Fibroblast of mammary gland (primary cell): ENCODE measurements at places on chromosomes 6 and 20.

GRCh38 chr6:32432050-32432450 is 7.6 kb upstream of the HLA-DRA start:
- peak; percentile 53 for DNase-seq

GRCh38 chr6:51901766-51902764 is 185.3 kb downstream of the PKHD1 start:
- no peak for DNase-seq

- no peak for DNase-seq
Measured at GRCh38 chr6:15020119-15020770, 225.6 kb upstream of the JARID2 start.

GRCh38 chr20:46388201-46388836 is 18.1 kb downstream of the ELMO2 start:
- no peak for DNase-seq

DNA sequence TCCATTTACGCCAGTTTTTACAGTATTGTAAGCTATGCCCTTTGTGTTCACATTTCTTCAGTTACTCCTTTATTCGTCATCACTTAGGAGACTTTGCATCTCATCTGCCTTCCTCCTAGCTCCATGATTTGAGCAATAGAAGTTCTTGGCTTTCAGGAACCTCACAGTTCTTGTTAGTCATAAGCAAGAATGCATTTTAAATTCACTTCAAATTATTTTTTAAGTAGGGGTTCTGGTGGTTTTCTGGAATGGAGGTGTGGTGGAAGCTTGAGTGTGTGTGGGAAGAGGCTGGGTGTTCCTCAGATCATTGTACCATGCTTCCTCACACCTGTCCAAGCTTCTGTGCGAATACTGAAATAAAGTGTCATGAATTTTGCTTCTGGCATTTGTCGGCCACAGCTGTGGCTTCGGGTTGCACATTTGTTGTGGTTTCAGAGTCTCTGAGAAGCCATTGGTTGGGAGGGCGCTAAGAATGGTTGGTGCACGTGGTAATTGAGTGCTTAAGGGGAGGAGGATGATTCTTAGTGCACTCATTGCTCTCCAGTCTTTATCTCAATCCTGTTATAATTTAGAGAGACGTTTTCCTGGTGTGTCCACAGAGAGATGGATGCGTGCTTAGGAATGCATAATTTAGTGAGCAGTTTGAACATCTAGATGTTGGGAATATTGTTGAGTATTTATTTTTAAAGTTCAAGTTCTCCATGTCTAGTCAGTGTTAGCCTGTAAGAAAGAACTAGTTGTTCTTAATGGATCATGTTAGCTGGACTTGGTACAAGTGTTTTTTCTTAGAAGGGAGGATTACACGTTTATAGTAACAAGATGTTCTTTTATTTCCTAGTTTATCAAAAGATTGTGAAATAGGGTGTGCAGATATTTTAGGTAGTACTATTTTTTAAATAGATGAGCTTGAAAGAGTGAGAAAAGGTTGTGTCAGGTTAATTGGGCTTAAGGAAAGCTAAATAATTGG is 31.9 kb downstream of the FOXO3 start:
- DNase-seq = peak; percentile 94

DNA sequence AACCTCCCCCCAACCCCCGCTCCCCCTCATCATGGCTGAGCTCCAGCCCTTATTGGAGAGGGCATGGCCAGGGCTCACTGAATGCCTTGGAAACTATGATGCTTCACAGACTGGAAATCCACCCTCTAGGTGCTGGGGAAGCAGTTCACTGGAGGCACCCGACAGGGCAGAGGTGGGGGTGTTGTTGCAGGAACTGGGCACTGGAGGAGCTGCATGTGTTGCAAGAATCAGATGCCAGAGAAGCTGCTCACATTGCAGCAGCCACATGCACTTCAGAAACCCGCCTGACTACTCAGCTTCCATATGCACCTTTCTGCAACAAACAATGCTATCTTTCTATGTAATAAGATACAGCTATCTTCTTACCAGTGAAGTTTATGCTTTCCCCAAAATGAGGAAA is 7.9 kb upstream of the TBPL1 start:
- no peak for DNase-seq

DNA sequence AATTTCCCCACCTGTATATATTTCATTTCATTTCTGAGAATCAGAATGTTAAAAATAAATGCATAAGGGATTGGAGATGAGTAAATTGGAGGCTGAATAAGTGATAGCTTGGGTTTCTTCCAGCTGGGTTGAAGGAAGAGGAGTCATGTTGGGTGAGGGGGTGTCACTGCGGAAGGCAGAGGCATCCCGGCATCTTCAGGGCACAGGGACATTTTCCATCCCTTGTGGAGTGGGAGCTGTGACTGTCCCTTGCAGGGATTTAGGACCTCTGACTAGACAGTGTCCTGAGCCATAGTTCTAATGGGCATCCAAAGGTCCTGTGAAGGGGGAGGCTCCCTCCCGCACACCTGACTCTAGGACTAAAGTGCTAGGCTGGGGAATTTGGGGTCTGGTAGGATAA is 2.1 kb downstream of the MCHR2 start:
- DNase-seq = no peak

GRCh38 chr6:1380625-1381427 is 8.6 kb upstream of the FOXF2 start:
- no peak for DNase-seq

DNA sequence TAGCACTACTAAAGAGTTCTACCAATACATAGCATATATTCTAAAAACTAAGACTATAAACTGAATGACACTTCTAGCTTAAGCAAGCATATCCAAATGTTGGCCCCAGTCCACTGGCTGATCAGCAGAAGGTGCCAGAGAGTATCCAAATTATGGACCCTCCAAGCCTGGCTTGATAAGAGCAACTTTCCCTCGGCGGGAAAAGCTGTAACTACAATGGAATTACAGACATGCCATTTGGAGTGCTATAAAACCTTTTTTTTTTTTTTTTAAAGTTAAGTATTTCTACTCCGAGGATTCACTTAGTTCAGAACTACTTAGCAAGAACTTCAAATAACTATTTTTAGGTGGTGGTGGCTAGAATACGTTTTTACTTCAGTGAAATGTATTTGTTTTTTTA is 94.6 kb downstream of the EPB41L2 start:
- DNase-seq = no peak

GRCh38 chr6:16181439-16182297 is 52.8 kb downstream of the MYLIP start:
- DNase-seq = peak; percentile 4

DNA sequence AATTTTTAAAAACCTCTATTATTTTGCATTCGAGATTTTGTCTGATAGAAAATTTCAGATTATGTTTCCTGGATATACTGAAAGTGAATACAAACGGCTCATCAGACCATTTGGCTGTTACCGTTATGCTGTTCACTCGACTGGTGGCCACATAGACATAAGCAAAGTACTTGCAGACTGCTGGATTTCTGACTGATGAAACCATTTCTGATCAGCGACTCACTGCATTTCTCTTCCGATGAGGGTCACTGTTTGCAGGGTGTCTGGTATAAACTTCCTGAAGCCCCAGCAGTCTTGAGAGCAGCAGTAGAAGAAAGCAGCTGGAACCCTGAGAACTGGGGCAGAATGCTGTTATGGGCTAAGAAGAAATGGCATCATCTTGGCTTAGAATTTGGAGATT is 17.7 kb downstream of the SNX9 start:
- peak; percentile 66 for DNase-seq

GRCh38 chr6:71982389-71982788 is 96.0 kb downstream of the RIMS1 start:
- no peak for DNase-seq

GRCh38 chr6:108763931-108764579 is 84.2 kb upstream of the ARMC2 start:
- DNase-seq = no peak

DNA sequence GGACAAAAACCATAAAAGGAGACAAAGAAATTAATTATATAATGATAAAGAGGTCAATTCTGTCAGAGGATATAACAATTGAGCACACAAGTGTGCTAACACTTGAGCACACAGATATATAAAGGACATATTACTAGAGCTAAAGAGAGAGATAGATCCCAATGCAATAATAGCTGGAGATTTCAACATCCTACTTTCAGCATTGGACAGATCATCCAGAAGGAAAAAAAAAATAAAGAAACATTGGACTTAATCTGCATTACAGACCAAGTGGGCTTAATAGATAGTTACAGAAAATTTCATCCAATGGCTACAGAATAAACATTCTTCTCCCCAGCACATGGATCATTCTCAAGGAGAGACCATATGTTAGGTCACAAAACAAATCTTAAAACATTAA is 9.9 kb downstream of the VNN1 start:
- no peak for DNase-seq

DNA sequence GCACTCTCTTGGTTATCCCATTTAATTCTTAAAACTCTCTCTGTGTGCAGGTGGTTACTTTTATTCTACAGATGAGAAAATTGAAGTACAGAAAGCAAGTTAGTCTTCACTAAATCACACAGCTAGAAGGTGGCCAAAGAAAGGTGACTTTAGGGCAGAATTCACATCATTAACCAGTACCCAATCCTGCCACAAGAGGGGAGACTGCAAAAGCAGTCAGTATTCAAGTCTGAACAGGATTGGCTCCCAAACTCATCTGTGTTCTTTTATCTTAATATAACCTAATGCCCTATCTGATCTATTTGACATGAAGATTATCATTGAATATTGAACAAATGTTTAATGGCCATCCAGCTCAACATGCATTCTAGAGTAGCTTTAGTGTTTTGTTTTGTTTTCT is 225.3 kb upstream of the FAM83B start:
- no peak for DNase-seq

DNA sequence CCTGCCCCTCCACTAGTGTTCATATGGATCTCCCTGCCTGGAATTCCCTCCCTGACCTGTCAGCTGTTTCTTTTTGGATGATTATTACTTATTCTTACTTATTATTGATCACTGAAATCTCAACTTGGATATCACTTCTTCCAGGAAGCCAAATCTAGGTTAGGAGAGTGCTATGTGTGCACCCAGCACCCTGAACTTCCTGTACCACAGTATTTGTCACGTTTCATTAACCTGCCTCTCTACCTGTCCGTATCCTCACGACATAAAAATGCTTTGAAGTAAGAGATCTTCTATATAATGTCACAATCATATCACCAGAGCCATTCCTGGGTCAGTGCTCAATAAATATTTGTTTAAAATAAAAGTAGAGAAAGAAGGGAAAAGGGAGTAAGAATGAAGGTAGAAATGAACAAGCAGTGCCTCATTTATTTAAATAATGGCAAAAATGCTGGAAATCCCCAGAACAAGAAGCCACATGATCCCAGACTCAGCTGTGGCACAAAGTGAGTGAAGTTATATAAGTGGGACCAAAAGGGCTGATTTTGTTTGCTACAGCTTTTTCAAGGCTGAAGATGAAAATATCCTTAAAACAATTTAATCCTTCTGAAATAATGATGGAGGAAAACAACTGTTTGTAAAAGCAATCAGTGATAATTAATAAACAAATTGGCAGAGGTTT is 88.0 kb upstream of the MANEA start:
- no peak for DNase-seq

GRCh38 chr20:46128310-46129151 is 10.4 kb downstream of the CD40 start:
- no peak for DNase-seq

- no peak for DNase-seq
Measured at GRCh38 chr6:38806271-38806670, 91.2 kb downstream of the DNAH8 start.

GRCh38 chr6:22253955-22254655 is 42.7 kb downstream of the PRL start:
- DNase-seq = no peak

DNA sequence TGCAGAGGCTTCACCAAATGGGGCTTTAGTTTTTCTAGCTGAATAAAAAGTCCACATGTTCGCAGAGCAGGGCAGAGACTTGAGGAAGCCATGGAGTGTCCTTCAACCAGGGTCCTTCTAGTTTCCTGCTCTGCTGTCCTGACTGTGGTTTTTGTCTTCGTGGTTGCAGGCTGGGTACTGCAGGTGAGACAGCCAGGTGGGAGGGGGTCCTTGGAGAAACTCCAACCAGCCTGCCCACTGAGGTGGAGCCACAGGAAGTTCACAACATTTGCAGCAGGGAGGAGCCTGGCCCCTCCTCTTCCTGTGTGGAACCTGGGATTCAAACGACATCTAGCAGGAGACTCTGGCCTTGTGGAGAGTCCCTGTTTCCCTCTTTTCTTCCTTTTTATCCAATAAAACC is 68.8 kb upstream of the MYLIP start:
- no peak for DNase-seq

DNA sequence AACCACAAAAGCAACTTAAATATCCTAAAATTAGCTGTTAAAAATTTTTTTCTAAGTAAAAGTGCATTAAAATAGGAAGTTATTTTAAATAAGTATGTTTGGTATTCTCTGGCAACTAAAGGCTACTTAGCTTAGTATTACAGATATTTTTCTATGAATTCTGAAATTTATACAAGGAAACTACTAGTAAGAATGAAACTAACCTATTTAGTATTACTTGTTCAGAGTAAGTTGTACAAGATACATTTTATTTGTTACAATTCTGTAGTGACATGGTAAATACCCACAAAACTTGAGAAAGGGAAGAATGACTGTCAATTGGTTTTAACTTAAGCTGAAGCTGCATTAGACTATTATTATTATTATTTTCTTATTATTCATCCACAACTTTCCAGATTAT is 6.5 kb downstream of the PHIP start:
- DNase-seq = no peak

DNA sequence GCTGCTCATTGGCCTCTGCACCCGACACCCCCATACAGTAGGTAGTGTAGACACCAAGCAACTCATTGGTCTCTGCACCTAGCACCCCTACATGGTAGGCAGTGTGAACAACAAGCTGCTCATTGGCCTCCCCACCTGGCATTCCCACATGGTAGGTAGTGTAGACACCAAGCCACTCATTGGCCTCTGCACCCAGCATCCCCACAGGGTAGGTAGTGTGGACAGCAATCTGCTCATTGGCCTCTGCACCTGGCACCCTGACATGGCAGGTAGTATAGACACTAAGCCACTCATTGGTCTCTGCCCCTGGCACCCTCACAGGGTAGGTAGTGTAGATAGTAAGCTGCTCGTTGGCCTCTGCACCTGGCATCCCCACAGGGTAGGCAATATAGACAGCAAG is 226.0 kb downstream of the SLC24A3 start:
- DNase-seq = no peak

- peak; percentile 89 for DNase-seq
Measured at GRCh38 chr6:12113190-12113577, 101.1 kb downstream of the HIVEP1 start.

DNA sequence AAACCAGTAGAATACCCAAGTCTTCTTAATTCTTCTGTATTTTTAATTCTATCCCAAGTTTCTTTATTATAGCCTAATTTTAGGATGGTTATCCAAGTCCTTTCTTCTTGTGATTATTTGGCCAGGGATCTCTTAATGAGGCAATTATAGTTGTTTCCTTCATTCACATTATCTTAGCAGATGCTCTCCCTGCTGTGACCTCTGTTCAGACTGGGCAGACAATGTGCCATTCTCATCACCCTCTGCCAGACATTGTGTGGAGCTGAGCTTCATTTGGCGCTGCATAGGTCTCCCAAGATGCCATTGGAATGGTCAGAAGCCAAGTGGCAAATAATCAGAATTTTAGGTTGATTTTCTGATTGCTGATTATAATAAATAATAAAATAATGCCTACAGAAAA is 79.4 kb downstream of the LIN28B start:
- DNase-seq = no peak

- no peak for DNase-seq
Measured at GRCh38 chr6:6248651-6249050, 71.8 kb downstream of the F13A1 start.
